ENCODE measurements at places on chromosomes 3 and 15.

DNA sequence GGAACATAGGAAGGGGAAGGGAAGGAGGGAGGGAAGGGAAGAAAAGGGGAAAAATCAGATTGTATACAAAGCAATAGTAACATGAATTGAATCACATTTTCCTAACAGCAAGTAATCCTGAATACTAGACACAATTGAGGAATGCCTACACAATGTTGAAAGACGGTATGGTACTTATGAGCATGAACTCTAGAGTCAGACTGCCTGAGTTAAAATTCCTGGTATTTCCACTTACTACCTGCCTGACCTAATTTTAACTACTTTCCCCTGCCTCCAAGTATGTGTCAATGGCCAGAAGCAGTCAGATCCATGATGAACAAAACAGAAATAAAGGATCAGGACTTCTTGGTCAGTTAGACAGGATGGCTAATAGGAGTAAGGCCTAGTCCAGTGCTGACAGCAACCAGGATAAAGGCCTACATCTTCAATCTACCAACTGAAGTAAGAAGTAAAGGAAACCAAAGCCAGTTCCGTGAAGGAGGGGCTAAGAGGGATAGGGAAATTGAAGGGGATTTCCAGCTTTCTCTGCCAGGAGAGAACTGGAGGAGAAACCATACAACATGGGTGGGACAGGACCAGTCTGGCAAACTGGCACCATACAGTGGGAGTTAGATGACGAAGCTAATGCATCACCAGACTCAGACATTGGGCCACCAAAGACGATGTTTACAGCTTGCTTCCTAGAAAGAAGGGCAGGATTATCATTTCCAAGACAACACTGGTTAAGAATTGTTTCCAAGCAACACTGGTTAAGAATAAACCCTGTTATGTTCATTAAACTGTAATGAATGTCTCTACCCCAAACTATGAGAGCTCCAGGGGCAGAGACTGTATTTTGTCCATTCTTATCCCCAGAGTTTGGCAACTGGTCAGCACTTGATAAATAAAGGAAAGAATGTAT is 151.6 kb upstream of the UBE2E2 start:
- no peak for DNase-seq

DNA sequence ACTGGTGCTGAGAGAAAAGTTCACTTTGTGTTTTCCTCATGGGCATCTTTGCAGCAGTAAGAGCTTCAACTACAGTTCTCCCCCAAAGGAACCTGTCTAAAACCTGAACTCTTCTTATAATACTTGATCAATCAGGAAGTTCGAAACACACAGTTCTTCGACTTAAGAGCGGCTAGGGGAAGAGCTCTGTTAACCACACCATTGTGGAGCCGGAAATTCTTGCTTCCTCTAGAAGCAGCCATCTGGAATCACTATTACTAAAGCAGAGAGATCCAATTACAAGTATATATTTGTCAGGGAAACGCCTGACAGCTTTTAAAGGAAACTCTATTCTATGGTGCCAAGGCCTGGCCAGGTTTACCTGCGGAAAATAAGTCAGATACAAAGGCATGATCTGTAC is 337.3 kb upstream of the CBLB start:
- no peak for DNase-seq

DNA sequence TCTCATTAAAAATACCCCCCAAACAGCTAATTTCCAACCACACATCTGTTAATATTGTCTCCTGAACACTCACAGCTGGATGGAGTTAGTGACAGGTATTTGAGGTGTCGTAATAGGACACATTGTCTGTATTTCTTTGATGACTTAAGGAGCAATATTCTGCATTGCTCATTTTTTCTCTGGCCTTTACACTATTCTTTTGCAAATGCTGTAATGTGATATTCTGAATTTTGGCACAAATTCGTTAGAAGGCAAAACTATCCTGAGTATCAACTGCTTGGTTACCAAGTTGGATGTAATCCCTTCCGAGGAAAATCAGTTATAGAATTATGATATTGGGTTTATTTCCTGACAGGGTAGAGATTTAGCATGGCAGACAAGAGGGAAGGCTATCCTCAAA is 1030.2 kb downstream of the MCTP2 start:
- DNase-seq: no peak

DNA sequence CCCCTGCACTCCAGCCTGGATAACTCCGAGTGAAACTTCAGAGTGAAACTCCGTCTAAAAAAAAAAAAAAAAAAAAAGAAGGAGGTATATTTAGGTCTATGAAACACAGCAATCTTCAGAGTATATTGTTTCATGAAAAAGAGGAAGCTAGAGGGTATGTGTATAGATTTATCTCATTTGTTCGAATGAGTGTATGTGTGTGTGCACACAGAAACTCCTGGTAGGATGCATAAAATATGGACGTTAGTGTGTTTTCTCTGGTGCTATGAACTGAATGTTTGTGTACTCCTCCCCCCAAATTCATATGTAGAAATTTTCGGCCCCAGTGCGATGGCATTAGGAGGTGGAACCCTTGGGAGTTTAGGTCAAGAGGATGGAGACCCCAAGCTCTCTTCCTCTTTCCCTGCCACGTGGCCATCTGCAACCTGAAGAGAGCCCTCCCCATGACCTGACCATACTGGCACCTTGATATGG is 98.6 kb upstream of the KLF13 start:
- no peak for DNase-seq

GRCh38 chr3:127030508-127031412 is 47.8 kb downstream of the PLXNA1 start:
- no peak for DNase-seq

- DNase-seq: no peak
Observed at GRCh38 chr3:135992072-135992471, 26.5 kb downstream of the PPP2R3A start.

DNA sequence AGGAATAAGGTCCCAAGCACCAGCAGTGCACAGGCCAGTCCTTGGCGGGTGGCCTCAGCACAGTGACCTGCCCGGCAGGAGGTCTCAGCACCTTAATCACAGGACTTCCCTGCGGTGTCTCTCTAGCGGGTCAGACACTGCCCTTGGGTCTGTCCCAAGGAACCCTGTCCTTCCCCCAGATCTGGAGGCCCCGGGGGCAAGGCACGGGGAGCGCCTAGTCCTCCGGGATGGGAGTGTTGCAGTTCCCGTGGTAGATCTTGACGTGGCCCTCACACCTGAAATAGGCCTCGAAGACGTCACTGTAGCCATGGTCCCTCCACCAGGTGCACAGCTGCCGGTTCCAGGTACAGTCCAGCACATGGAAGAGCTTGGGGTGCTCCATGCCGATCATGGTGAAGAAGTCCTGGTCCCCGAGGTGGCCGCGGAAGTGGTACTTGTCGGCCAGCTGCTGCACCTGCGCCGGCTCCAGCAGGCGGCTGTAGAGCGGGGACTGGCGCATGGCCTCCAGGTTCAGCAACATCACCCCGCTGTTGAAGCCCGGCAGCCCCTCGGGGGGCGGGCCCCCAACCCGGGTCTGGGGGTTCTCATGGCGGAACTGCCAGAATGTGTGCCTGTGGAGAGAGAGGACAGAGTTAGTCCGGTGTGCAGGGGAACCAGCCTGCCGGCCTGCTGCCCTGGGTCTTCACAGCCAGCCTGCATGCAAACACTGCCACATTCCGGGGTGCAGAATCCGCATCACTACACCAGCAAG is 201.3 kb downstream of the XXYLT1 start:
- DNase-seq: no peak

DNA sequence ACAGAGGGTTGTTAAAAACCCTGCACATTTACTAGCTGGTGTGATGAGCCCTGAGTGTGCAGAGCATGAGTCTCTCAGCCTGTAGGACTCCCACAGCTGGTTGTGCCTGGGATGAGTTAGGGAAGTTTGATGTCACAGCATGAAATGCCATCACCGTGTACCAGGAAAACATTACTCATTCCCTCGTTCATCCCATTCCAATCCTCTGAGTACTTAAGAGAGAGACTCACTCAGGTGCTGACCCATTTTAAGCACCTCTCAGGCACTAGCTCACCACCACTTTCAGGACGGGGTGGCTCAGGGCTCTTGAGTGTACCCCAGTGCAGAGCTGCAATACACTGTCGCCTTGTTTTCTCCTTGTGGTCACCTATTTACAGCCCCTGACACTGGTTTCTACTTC is 18.7 kb downstream of the MGLL start:
- no peak for DNase-seq

- no peak for DNase-seq
Observed at GRCh38 chr3:40681658-40682055, 156.9 kb downstream of the ZNF621 start.

- DNase-seq: no peak
Observed at GRCh38 chr15:51199541-51199940, 104.8 kb upstream of the TNFAIP8L3 start.

- DNase-seq: no peak
Observed at GRCh38 chr15:57867970-57868798, 161.7 kb downstream of the POLR2M start.

- no peak for DNase-seq
Observed at GRCh38 chr3:89504432-89504831, 397.0 kb downstream of the EPHA3 start.
